Stimulated activated CD4-positive, alpha-beta T cell treated with anti-CD3 and anti-CD28 coated beads, Interleukin-12 subunit alpha, Interleukin-12 subunit beta, amount 100 ng/mL, for 48 hours (primary cell): ENCODE measurements at places on chromosomes 13 and 19.

DNA sequence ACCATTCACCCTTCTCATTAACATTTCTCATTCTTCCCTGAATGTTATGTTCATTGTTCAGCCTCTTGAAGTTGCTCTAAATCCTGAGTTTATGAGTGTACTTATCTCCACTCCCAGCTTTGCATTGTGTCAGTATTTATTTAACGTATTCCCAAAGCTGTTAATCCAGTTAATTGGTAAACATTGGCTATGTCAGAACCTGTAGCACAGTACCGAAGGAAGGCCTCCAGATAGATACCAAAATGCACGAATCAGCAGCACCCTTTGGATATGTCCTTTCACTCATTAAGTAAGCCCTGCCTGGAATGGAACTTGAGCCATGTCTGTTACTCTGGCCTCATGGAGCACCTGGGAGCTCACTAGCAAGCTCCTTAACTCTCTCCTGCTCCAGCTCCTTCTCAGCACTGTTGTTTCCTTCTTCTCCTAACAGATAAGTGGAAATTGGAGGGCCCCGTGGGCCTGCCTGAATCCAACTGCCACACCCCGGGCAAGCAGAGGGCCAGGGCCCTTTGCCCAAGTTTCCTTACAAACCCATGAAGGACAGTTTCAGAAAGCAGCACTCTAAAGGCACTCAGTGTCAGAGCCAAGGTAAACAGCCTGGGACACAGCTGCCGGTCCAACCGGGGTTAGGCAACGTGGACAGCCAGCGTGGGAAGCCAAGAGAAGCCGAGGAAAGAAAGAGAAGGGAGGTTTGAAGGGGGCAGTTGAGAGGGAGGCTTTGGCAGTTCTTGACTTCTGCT, 155.0 kb upstream of the SERP2 start:
- no peak for DNase-seq

DNA sequence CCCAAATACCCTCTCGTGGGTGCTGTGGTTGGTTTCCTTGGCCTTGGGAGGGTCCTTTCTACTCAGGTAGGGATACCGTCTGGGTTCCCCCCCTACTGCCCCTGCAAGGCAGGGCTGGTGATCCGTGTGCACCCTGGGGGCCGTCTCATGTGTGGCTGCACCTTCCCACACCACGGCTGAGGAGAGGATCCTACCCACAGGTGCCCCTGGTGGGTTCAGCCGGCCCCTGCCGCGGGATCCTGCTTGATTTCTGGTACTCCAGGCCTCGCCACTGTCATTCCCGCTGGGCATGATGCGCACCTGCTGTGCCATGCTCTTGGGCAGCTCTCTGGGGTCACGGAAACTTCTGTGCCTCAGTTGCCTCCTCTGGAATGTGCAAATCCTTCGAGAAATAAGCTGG, 30.8 kb downstream of the EFNA2 start:
- no peak for DNase-seq

DNA sequence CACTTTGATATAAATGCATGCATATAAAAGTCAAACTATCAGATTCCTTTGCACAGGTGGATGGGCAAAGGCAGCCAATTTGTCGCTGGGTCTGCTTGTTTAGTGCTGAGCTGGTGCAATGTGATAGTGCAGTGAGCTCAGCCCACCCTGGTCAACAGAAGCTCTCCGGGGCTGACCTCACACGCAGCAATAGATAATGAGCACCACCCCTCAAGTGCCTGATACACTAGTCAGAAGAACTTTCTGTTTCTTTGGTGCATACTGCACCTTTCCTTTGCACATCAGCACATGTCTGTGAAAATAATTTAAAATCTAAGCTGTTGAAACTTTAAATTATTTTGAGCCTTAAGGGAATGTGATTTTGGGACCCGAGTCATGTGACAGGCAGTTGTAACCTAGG, 20.2 kb downstream of the ATP8A2 start:
- DNase-seq, result no peak

GRCh38 chr19:16457195-16457953, 14.4 kb downstream of the EPS15L1 start:
- no peak for DNase-seq

- no peak for DNase-seq
Measured at GRCh38 chr19:42065051-42065450, 5.0 kb downstream of the GRIK5 start.

DNA sequence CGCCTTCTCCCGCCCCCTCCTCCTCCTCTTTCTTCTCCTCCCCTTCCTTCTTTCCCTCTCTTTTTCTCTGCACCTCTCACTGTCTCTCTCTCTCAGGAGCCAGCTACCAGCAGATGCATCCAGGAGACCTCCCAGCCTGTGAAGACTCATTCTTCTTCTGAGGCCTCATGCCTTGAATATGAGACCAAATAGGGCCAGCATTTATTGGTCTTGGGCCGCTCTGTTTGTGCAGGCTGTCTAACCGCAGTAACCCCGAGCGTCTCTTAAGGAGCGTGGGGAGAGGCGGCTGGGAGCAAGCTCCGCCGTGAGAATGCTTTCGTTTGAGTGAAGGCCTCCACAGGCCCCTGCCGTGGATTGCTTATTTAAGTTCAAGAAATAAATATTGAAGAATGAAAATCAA, 167.0 kb downstream of the NUFIP1 start:
- no peak for DNase-seq

GRCh38 chr13:112764864-112765561, 75.2 kb downstream of the ATP11A start:
- no peak for DNase-seq

DNA sequence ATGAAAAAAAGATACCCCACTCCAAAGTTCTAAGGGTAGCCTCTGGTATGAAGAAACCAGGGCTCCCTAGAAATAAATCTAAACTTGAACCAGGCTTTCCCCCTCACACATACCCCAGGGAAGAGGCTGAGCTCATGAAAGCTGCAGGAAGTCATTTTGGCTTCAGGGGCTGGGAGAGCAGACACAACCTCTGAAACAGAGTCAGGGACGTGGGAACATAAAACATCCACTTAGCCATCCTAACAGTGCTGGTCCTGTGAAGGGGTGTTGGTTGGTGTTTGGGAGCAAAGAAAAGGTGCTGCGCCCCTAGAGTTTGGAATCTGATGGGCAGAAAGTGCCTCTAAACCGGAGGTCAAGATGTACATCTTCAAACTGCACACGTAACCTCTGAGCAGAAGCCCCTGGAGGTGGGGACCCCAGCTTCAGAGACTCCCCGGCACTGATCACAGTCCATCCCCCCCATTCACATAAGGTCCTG, 15.8 kb downstream of the RAB3D start:
- DNase-seq, result no peak

- DNase-seq, result no peak
Measured at GRCh38 chr19:18167011-18167410, 6.6 kb upstream of the IFI30 start.

DNA sequence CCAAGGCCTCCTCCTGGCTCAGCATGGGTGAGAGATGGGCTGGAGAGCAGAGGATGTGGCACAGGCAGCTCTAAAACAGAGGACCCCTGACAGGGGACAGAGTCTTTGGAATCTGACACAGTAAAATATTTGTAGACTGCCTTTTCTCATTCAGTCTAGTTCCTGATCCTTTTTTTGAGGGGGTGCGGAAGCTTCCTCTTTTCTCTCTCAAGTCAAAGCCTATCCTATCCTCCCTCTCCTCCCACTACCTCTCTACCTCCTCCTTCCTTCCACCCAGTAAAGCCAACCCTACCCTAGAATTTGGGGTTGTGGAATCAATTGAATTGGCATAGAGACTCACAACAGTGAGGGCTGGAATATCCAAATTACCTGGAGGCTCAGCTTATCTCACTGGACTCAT, 82.0 kb downstream of the TEX26 start:
- no peak for DNase-seq

DNA sequence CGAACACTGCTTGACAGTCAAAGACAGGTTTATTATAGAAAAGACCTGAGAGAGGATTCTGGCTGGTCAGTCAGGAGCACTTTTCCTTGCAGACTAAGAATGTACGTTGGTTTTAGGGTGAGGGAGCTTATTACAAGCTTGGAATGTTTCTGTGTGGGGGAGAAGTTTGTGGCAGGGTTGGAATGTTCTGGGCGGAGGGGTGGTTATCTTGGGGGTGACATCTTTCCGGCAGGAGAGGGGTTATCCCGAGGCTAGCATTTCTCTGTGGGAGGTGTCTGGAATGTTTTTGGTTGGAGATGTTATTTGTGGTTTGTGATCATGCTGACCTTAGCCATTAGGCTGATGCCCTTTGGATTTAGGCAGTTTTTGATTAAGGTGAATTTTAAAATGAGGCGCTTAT, 61.8 kb downstream of the ZNF136 start:
- DNase-seq, result no peak

- no peak for DNase-seq
Measured at GRCh38 chr13:65593298-65593874, 1636.8 kb downstream of the PCDH9 start.

DNA sequence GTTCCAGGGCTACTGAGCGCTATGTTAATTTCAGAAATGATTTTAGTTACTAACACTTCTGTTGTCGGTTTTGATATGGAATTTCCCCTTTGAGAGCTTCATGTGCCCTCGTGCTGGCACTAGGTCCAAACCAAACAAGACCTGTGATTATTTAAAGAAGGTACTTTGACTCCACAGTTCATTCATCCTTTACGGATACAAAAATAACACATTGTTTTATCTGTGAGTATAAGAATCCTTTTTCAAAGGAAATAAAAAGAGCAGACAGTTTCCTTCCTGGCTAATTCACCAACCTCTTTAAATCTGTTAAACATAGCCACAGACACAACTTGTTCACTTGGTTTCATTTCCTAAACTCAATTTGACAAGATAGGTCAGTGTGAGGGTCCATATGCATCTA, 141.2 kb downstream of the FLT1 start:
- no peak for DNase-seq

DNA sequence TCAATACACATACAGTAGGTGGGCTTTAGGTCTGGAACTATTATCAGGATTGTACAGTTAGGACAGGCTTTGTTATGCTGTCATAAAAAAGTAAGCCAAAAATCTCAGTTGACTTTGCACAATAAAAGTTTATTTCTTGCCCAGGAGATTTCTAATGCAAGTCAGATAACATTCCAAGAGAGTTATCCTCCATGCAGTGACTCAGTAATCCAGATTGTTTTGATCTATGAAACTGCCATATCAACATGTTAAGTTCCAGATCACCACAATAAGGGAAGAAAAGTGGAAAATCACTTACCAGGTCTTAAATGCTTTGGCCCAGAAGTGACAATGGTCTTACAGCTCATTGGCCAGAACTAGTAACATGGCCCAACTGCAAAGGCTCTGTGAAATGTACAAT, 636.2 kb upstream of the KLF12 start:
- DNase-seq, result no peak

DNA sequence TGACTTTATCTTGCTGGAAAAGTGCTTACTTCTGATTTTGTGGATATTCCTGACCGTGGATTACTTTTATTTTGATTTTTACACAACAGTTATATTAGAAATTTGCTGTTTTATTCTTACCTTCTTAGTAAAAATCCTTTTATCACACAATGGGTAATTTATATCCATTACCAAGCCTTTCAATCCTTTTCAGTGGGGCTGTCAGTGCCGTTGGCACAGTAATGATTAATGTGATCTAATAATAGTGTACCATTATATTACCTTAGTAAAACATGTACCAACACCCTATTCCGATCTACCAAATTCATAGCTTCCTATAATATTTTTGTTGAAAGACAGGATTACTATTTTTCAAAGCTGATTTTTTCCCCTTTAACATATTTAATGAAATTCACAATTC, 87.3 kb upstream of the ZNF536 start:
- DNase-seq, result no peak

DNA sequence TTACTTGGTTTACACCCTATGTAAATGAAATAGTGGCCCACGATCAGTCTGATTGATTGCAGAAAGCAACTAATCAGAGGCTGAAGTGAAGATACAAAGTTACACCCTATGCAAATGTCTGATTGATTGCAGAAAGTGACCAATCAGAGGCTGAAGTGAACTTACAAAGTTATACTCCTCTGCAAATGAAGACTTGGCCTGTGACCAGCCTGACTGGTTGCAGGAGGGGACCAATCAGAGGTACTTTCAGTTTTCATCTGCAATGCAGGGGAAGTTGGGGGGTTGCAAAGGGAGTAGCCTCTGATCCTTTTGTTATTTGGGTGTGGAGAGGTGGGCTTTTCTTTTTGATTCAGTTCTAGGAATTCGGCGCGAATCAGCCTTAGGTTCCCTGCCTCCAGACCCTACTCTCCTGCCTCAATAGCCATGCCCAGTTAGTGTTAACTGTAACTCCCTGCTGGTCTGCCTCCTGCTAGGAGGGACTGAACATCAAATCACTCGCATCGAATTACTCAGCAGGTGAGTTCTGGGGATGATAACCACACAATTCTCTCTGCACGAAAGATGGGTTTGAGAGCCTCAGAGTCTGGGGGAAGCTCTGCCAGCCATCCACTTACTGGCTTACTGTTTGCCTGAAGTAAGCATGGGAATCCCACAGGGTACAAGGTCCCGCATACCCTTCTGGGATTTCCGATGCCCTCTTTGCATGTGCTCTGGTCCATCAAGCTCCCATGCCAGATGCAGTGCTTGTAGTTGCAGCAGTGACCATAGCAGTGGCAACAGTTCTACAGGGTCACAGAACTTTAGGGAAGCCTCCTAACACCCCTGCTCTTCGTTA, 7.5 kb downstream of the ARL11 start:
- DNase-seq, result no peak

DNA sequence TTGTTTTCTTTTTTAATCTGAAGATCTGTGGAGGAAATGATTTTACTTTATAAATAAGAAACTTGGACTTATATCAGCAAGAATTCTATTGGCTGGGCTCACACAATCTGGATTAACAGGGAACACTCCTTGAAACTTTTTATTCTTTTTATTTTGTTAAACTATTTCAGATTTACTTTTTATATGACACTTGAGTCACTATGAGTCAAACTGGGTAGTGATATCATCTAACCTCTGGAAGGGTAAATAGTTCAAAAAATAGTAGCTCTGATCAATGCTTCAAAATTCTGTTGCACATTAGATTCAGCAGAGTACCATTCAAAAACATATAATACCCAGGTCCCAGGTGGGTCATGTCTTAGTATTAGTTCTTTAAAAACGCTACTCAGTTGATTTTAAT, 55.1 kb upstream of the NBEA start:
- no peak for DNase-seq

- no peak for DNase-seq
Measured at GRCh38 chr13:20984879-20985278, 76.5 kb downstream of the LATS2 start.

DNA sequence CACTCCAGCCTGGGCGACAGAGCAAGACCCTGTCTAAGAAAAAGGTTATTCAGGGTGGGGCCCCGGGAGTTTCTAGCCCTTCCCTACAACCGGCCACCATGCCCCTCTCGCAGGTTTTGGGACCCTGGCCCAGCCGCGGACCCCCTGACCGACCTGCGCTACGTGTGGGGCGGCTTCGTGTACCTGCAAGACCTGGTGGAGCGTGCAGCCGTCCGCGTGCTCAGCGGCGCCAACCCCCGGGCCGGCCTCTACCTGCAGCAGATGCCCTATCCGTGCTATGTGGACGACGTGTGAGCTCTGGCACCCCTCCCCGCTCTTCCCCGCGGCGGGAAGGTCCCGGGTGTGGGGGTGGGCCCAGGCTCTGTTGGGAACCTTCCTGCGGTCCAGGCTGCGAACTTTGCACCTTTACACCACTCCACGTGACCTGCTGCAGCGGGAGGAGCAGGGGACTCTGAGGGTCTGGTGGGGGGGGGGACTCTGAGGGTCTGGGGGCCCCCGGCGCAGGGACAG, 6.3 kb downstream of the ABCA7 start:
- no peak for DNase-seq
